ENCODE measurements at places on chromosomes 2 and 18.
A peak's percentile ranks its signal among the peaks of the same experiment; 100 is the strongest.

DNA sequence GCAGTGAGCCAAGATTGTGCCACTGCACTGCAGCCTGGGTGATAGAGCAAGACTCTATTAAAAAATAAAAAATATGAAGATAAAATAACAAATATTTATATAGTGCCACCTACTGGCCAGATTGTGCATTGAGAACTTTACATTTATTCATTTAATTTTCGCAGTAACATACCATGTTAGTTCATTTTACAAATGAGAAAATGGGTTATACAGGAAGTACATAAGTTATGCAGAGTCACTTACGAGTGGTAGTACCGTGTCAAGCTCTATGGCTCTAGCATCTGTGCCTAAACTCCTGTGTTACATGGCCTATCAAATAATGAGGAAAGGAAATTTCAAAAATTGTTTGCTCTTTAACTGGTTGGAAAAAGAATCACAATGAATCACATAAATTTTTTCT lies 27.9 kb downstream of the RIF1 start:
- no peak for DNase-seq

DNA sequence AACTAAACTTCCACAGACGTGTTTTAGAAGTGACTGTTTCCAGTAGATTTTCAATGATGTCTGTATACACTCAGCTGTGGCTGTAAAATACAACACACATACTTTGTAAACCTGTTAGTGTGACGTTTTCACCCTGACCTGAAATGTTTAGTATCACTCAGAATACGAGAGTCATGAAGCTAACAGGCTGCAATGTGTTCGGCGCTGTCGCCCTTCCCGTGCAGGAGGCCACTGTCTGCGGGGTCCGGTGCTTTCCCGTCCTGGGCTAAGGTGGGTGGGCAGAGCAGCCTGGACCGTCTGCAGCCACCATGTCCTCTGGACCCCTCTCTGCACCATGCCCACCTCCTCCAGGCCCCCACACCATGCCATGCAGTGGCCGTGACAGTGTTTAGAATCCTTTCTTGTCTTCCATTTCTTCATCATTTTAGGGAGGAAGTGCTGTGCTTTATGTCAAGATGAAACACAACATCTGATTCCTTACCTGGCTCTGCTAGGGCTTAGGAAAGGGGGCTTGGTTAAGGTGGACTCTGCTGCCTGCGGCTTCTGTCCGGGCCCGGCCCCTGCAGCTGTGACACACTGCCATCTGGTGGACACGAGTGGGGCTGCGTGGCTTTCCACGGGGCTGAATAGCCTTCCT lies 53.8 kb upstream of the RBM44 start:
- DNase-seq: peak; percentile 62

DNA sequence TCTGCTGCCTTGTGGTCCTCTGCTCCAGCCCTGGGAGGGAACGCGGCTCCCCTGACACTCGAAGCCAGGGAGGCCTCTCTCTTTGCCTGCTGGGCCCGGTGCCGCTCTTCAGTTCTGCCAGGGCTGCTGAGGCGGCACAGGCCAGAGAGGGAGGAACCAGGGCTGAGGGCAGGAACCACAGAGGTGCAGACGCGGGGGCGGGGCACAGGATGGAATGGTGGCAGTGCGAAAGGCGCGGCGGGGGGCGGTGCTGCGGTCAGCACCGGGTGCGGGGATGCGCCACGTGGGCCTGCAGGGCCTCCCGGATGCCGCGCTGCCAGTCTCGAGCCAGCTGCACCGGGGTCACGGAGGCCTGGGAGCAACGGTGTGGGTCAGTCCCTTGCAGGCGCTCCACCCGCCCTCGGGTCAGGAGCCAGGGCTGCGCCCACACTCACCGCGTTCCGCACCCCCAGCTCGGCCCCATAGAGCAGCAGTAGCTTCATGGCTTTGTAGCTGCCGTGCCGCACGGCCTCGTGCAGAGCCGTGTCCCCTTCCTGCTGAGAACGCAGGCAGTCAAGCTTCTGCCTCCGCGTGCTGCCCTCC lies 4.4 kb downstream of the ANKRD23 start:
- no peak for DNase-seq

- DNase-seq: no peak
Measured at GRCh38 chr18:32612651-32613050, 142.0 kb upstream of the GAREM1 start.

DNA sequence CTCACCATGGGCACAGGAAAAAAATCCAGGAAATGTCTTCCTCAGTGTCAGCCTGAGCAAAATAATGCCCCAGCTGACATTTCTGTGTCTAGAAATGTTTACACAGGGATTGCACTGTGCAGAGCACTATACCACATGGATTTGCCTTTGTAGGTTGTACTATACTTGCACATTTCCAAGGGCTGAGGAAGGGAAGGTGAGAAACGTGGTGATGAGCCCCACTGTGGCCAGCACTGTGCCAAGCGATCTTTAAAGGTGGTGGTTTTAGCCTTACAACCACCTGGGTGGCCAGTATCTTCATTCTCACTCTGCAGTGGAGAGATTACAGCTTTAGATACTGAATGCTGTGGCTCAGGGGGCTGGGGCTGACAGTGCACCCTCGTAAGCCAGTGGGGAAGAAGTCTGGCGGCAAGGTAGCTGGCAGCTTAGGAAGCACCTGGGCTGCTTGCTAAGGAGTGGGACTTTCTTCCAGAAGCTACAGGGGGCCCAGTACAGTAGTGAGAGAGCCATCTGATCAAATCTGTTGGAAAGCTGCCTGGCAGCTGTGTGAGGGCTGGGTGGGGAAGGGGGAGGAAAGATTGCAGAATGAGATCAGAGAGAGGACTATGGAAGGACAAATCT lies 81.4 kb upstream of the MSH2 start:
- no peak for DNase-seq

- no peak for DNase-seq
Measured at GRCh38 chr18:433298-433697, 67.2 kb downstream of the COLEC12 start.

DNA sequence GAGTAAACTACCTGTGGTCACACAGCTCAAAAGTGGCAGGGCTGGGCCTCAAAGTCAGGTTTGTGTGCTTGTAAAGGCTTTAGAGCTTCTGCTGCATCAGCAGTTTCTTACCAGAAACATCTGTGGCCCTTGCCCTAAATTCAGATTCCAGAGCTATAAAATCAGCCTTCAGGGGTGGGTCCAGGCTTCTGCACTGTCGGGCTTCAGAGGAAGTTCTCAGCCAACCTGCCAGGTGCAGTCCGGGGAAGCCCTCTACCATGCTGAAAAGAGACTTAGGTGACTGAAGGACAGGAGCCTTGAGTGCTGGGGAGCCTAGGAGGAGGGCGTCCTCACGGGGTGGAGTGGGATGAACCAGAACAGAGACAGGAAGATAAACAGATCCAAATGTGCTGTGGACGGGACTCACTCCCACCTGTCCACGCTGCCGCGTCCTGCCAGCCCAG lies 69.9 kb upstream of the HS6ST1 start:
- peak; percentile 62 for DNase-seq

DNA sequence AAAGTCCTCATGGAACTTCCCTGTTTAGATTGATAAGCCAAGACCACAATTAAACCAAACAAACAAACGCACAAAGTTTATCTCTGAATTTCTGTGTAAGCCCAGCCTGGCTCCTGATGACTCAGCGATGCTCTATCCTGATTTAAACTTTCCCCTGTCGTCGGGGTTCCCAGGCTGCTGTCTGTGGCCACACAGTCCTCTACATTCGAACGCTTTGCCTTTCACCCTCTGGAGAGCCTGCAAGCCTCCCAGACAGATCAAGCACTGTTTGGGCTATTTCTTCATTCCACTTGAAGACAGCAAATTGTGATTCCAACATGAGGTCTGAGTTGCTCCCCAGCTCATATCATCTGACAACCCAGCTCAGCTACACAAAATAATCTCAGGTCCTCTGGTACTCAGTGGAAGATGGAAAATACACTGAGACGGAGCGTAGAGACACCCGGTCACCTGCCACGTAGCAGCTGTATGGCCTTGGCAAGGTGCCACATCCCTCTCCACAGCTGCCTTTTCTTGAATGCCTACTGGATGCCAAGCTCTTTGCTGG lies 51.2 kb downstream of the CYRIA start:
- DNase-seq: no peak

DNA sequence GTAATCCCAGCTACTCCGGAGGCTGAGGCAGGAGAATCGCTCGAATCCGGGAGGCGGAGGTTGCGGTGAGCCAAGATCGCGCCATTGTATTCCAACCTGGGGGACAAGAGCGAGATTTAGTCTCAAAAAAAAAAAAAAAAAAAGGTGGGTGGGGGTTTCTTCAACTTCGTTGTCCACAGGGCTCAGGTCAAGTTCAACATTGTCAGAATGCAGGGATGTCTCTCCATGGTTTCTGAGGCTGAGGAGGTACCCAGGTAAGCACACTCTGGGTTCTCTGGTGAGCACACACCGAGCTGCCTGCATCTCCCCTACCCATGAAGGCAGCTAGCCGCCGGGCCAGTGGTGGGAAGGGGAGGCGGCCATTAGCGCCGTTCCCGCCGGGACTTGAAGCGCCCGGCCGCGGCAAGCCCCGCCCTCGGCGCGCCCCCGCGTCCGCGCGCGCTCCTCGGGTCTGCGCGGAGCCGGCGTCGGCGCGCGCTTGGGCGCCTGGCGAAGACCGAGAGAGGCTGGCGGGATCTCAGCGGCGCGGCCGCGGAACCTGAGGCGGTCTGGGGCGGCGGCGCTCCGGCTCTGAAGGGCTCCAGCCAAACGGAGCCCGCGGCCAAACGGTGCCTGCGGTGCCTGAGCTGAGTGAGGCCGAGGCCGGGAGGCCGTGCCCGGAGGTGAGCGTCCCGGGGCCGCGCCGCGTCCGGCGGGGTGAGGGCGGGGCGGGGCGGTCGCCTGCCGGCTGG lies at the start of gene UBXN2A:
Gene UBXN2A, plus strand, starts transcription at position 477 of the 731 bp plus-strand sequence. CDS start 17,852 bp downstream, outside the sequence.
- peak; percentile 91 for DNase-seq

- DNase-seq: no peak
Measured at GRCh38 chr2:145530653-145531052, 1010.7 kb upstream of the ZEB2 start.

GRCh38 chr18:59996370-59996966 lies 96.7 kb downstream of the PMAIP1 start:
- DNase-seq: no peak

DNA sequence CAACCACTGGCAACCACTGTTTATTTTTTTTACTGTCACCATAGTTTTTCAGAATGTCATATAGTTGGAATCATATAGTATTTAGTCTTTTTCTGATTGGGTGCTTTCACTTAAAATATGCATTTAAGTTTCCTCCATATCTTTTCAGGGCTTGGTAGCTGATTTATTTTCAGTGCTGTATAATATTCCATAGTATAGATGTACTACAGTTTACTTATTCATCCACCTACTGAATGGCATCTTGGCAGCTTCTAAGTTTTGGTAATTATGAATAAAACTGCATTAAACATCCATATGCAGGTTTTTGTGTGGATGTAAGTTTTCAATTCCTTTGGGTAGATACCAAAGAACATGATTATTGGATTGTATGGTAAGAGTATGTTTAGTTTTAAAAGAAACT lies 23.0 kb downstream of the CFAP221 start:
- no peak for DNase-seq

GRCh38 chr2:224333726-224334482 lies 68.0 kb downstream of the FAM124B start:
- DNase-seq: no peak

- no peak for DNase-seq
Measured at GRCh38 chr2:12110074-12110473, 363.6 kb downstream of the LPIN1 start.

DNA sequence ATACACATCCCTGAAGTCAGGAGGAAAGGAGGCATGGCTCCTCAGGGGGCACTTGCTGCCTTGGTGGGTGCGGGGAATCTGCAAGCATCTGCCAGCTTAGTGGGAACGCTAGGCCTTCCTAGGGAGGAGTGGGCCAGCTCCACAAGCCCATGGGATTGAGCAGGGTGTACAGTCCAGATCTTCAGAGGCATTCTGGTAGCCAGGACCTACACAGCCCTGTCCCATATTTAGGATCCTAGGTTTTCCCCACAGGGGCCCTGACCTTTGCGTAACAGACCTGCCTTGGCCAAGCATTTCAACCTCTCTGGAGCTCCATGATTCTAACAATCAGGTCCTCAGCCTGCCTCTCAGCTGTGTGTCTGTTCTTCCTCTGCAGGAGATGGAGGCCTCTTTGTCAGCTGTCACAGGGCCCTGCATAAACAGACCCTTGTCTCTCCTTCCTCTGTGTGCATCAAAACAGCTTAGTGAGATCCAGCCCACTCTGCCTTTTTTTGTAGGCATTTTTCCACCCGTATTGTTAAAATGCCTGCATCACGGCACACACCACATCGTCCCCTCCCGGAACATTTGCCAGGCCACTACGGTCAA lies 140.2 kb upstream of the NDUFV2 start:
- no peak for DNase-seq

DNA sequence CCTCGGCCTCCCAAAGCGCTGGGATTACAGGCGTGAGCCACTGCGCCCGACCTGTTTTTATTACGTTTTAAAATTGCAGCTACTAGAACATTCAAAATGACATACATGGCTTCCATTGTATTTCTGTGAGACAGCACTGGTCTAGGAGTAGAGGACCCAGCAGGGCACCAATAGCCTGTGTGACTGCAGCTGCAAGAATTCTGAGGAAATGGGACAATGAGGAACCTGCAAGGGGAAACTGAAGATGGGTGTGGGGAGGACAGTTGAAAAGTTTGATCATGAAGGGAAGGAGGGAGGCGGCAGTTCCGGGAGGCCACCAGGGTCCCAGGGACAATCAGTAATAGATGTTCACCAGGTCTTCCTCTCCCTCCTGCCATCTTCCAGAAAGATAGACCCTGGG lies 13.9 kb upstream of the DNPEP start:
- no peak for DNase-seq

- DNase-seq: no peak
Measured at GRCh38 chr2:144240656-144241339, 279.1 kb downstream of the ZEB2 start.

DNA sequence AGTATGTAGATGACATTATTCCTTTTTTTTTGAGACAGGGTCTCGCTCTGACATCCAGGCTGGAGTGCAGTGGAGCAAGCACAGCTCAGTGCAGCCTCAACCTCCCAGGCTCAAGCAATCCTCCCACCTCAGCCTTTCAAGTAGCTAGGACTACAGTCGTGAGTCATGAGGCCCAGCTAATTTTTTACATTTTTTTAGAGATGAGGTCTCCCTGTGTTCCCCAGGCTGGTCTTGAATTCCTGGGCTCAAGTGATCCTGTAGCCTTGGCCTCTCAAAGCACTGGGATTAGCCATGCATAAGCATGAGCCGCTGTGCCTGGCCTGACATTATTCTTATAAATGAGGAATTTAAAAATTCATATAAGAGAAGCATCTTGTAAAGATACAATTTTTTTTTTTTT lies 86.9 kb downstream of the FAM117B start:
- DNase-seq: no peak

GRCh38 chr2:149451417-149452165 lies 121.2 kb downstream of the LYPD6 start:
- no peak for DNase-seq

DNA sequence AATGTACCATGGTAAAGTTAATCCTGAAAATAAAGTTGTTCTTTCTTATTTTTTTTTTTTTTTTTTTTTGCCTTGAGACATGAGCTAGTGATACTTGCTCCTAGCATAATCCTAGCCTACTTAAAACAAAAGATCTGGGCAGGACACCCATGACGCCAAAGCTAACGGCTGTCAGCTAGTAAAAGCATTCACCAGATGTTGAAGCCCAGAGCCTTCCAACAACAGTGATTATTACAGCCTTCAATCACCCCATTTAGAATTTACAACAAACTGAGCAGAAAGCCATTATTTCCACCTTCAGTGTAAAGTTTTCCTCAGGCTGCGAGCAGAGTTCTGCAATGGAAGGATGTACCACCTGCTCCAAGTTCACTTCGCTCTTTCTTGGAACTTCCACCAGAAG lies 259.5 kb downstream of the SP3 start:
- DNase-seq: no peak

- no peak for DNase-seq
Measured at GRCh38 chr18:2655954-2656236, 369 bp downstream of the SMCHD1 start.

All from left lung (tissue), 14 donors.